ENCODE measurements at places on chromosomes 12 and 14. TPM values are rescaled to one million over a fixed set of nuclear protein-coding genes. Genes with fewer than 3 reads are reported as not detected.

- DNase-seq, result no peak
Measured at GRCh38 chr12:21413369-21414277, 23.8 kb upstream of the PYROXD1 start.

The CCDC184 gene
- 1.0 TPM for total RNA-seq

GRCh38 chr12:80178846-80179245 is 79.5 kb downstream of the OTOGL start:
- DNase-seq, result no peak

The SYT1 gene
- total RNA-seq, result 0.95 TPM

- DNase-seq, result no peak
Measured at GRCh38 chr12:70449074-70449752, 83.1 kb downstream of the KCNMB4 start.

DNA sequence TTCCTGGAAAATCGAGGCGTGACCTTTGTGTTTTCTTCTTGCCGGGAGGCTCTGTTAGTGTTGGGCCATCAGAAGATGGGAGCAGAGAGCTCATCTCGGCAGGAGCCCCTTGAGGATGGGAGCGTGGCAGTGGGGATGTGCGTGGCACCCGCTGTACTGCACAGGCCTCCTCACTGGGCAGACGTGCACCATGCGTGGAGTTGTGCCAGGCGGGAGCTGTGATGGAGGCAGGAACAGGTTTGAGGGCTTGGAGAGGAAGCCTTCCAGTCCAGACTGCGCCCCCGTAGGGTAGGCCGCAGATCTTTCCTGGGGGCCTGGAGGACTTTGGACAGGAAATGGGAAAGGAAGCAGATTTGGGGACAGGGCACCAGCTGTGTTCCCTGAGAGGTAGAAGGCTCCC is 197.5 kb downstream of the TSPAN9 start:
- DNase-seq, result no peak

The LRIG3 gene
- 30.5 TPM for total RNA-seq

DNA sequence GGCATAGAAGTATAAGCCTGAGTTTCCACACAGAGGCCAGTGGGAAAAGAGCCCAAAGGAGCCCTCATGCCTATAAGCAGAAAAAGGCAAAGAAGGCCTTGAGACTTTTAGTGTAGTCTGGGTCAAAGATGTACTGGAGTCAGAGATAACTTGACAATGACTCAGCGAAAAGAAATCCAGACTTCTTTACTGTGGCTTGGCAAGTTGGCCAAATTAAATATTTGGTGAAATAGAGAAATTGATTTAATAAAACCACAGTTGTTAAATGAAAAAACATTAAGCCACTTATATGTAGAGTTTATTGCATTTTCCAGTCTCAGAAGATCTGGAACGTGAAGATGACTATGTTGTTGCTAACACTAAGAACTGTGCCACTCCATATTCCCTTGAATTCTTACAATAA is 105.1 kb downstream of the TMTC3 start:
- DNase-seq, result no peak

The BDKRB2 gene
- total RNA-seq, result 1.3 TPM

The IL26 gene
- not detected for total RNA-seq

The MCRS1 gene
- 50.0 TPM for total RNA-seq
